Activated CD8-positive, alpha-beta memory T cell treated with anti-CD3 and anti-CD28 coated beads, Interleukin-2, amount 10 ng/mL, durations not matched to agents 7 days and 5 days (primary cell): ENCODE measurements at places on chromosomes 11 and 22. TPM values are rescaled to one million over a fixed set of nuclear protein-coding genes. Genes with fewer than 3 reads are reported as not detected.

- H3K36me3 ChIP-seq = peaks cover 1% of the 10 kb centered on the region
- H3K27ac ChIP-seq = no peak overlapping the region
- H3K4me3 ChIP-seq = no peak overlapping the region
- no peaks in the 10 kb centered on the region for H3K27me3 ChIP-seq
- no peaks in the 10 kb centered on the region for H3K4me1 ChIP-seq
- DNase-seq = no peak
These were observed 407.3 kb downstream of the TBC1D22A start for GRCh38 chr22:47169801-47170140.

DNA sequence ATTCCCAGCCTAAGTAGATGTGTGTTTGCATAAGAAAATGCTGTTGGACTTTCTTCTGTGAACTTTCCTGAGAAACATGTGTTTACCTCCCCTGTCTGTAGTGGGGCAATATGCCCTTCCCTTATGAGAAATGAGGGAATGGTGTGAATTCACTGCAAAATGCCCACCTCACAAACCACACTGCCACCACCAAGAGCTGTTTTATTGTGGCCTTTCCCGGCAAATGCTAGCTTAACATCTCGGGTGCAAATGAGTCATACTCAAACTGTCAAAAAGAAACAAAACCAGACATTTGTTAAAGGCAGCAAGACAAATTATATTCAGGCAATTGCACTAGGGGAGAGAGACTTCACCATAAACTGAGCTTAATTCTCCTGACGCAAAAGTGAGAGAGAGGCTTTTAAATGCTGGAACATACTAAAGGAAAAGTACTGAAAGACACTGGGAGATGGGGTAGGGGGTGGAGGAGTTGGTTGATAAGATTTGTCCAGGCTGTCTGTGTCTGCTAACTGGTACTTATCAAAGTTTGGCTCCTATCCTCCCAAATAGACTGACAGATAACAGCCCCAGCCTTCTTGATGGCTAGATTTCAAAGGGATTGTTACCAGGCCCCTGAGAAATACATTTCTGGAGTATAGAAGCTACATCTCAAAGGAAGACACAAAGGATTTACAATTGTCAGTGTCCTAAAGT is 70.9 kb upstream of the OR5AK2 start:
- DNase-seq = no peak
- no peak overlapping the region for H3K27ac ChIP-seq
- no peaks in the 10 kb centered on the region for H3K4me1 ChIP-seq
- H3K36me3 ChIP-seq = no peaks in the 10 kb centered on the region

- H3K27ac ChIP-seq = no peak overlapping the region
- peaks cover 54% of the 10 kb centered on the region for H3K27me3 ChIP-seq
- no peak overlapping the region for H3K4me3 ChIP-seq
- DNase-seq = no peak
- peaks cover 1% of the 10 kb centered on the region for H3K36me3 ChIP-seq
These were observed 5.9 kb downstream of the NCAM1 start for GRCh38 chr11:112967082-112967481.

GRCh38 chr11:112334381-112334780 is 73.7 kb upstream of the PLET1 start:
- no peaks in the 10 kb centered on the region for H3K4me1 ChIP-seq
- H3K27ac ChIP-seq = no peak overlapping the region
- H3K36me3 ChIP-seq = no peaks in the 10 kb centered on the region
- H3K4me3 ChIP-seq = no peak overlapping the region

MAP4K2 gene
- 61.1 TPM for total RNA-seq
